ENCODE measurements at places on chromosomes 7 and 10.

- DNase-seq, result no peak
Measured at GRCh38 chr10:77131214-77131613, 506.4 kb downstream of the KCNMA1 start.

DNA sequence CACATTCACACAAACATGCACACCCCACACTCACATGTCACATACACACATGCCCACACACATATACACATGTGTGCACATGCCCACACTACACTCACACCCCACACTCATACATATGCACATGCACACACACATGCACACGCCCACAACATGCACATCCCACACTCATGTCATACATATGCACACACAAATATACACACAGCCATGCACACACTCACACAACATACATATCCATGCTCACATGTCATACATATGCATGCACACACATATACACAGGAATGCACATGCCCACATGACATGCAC lies 219.8 kb downstream of the DNAJB6 start:
- DNase-seq, result no peak

DNA sequence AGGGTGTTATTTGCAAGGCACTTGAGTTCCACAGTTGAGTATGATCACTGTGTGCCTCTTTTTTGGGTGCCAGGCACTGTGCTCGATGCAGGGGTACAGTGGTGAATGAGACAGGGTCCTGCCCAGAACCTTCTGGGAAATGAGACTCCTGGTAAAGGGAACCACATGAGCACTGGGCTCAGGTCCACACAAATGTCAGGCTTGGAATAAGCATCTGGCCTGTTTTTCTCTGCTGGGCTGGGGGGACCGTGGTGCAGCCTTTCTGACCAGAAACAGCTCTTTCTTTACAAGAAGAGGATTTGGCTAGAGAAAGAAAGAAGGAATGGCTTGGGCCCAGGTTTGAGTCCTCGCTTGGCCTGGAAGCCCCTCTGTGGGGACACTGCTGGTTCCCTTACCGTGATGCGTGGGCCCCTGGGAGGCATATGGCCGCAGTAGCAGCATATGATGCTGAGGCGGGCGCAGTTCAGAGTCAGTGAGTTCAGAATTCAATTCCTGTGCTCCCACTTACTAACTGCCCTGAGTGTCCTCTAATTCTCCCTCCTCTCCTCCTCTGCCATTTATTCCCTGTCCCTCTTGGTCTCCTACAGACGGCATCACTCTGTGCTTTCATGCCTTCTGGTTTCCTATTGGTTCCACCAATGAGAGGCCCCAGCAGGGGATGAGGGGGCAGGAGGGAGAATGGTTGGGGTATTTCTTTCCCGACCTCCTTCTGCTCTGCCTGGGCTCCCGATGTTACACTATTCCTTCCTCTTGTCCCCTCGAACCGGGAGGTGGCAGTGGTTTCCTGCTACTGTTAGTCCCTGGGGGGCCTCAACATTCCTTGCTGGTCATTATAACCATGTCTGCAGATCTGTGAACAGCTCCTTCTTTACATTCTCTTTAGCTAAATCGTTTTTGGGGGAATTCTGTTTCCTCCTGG lies 9.6 kb upstream of the KCP start:
- no peak for DNase-seq

DNA sequence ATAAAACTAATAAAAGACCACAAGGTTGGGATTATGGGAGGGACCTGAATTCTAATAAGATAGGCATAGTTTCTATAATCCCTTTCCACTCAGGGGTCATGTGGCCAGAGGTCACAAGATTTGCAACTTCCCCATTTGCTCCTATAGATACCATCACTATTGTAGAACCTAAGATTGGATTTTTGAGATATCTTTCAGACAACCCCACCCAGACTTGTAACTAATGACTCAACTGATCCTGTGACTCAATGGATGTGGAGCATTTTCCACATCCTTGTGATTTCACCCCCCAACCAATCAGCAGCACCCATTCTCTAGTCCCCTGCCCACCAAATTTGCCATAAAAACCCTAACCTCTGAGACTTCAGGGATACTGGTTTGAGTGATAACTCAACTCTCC lies 51.9 kb upstream of the PIK3AP1 start:
- DNase-seq, result no peak

DNA sequence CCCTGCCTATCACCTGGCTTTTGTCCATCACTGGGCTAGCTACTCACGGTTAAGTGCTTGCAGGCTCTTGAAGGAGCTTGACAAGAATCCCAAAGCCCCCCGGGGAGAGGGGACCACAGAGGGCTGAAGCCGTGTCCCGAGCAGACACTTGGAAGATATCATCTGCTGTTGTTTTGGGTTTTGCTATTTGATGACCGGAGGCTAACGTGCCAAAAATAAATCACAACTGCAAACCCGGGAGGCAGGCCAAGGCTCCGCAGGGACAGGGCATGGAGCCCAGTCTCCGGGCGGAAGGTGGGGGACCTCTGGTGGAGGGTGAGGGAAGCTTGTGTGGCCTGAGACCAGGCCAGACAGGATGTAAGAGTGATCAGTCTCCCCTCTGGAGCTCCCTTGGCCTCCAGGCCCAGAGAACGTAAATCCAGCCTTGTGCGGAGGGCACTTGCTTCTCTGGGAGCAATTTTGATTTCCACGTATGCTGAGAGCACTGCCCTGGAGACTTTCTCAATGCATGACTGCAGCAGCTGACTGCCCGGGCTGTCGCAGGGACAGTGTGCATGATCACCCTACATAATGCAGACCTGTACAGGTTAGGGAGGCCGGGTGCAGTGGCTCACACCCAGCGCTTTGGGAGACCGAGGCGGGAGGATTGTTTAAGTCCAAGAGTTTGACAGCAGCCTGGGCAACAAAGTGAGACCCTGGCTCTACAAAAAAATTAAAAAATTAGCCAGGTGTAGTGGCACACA lies at the start of gene PHKG1:
Gene PHKG1, minus strand, starts transcription at position 164 of the 743 bp plus-strand sequence. CDS start 4,011 bp downstream, outside the sequence.
- DNase-seq, result peak; percentile 85

DNA sequence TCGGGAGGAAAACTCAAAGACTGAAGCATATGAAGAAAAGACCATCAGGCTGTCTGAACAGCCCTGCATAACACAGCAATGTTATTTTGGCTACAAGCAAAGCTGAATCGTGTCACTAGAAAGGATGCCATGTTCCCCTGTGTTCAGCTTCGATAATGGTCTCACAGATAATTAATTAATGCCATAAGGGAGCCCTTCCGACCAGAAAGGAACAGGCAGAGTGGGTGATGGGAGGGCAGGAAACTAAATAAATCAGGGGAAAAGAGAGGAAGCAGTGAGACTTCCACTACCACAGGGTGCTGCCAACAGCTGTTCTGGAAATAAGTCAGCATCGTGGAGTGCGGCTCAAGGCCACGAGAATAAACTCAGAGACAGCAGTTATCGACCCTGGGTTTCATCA lies 3.2 kb downstream of the PTPRN2 start:
- DNase-seq, result no peak

GRCh38 chr7:143305423-143306070 lies 10.4 kb upstream of the CLCN1 start:
- DNase-seq, result peak; percentile 83

GRCh38 chr10:21934307-21934706 lies 69.2 kb downstream of the DNAJC1 start:
- no peak for DNase-seq

DNA sequence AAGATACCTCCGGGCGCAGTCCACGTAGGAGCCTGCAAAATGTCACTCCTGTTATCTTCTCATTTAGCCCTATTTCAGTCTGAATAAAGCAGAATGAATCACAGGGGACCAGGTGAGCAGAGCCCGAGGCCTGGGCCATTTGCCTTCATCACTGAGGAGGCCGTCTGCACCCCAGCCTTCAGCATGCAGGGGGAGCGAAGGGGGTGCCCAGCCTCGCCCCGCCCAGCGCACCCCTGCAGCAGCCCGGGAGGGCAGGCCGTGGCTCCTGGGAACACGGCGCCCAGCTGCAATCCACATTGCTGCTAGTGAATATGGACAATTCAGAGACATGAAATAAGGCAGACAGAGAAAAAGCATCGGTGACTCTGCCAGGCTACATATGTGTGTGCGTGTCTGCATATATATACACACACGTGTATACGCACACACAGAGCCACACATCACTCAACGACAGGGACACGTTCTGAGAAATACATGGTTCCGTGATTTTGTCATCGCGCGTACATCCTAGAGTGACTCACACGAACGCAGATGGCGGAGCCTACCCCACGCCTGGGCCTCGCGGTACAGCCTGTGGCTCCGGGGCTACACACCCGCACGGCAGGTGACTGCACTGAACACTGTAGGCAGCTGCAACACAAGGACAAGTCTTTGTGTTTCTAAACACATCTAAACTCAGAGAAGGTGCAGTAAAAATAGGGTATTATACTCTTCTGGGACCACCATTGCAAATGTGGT lies 15.2 kb upstream of the ELFN1 start:
- DNase-seq, result no peak

GRCh38 chr10:97025613-97026242 lies 160.0 kb downstream of the SLIT1 start:
- DNase-seq, result peak; percentile 28

- DNase-seq, result no peak
Measured at GRCh38 chr7:107103369-107103768, 58.9 kb downstream of the PRKAR2B start.

- DNase-seq, result no peak
Measured at GRCh38 chr10:34612446-34612845, 202.7 kb downstream of the PARD3 start.

DNA sequence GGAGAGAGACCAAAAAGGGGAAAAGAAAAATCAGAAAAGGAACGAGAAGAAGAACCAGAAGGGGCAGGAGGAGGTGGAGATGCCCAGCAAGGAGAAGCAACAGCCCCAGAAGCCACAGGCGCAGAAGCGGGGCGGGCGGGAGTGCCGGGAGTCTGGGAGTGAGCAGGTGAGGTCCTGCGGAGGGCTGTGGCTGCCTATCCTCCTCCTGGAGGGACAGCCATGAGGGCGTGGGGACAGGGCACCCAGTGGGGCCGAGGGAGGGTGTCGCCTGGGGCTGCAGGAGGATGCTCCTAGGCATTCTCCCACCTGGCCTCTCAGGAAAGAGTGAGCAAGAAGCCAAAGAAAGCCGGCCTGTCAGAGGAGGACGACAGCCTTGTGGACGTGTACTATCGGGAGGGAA lies 11.8 kb downstream of the CALHM2 start:
- no peak for DNase-seq

DNA sequence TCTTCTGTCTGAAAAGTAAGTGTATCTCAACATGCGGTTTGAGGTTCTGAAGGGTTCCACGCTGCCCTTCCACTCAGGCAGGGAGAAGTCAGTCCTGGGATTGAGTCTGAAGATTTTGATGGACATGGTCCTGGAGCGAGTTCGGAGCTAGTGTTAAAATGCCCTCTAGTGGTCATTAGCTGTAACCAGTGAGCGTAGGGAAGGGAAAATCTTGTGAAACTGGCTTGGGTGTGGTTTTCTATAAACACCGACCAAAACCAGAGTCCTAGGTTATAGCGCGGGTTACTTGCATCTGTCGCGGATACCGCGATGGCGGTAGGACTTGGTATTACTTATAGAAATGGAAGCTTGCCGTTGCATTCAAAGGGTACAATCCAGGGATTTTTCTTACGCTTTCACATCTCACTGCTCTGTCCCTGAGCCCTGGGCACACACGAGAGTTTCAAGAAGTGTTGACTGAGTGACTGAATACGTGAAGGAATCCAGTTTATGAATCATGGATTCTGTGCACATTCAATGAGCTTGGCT lies 348.2 kb upstream of the C7orf33 start:
- DNase-seq, result no peak

- DNase-seq, result no peak
Measured at GRCh38 chr10:63145782-63146181, 12.7 kb downstream of the NRBF2 start.

GRCh38 chr7:818031-818699 lies 14.1 kb upstream of the SUN1 start:
- no peak for DNase-seq

GRCh38 chr7:129494041-129494440 lies 8.3 kb upstream of the SMKR1 start:
- DNase-seq, result no peak

- DNase-seq, result no peak
Measured at GRCh38 chr10:110852255-110852896, 19.4 kb upstream of the PDCD4 start.

GRCh38 chr7:42893346-42894240 lies 18.3 kb downstream of the C7orf25 start:
- DNase-seq, result no peak

DNA sequence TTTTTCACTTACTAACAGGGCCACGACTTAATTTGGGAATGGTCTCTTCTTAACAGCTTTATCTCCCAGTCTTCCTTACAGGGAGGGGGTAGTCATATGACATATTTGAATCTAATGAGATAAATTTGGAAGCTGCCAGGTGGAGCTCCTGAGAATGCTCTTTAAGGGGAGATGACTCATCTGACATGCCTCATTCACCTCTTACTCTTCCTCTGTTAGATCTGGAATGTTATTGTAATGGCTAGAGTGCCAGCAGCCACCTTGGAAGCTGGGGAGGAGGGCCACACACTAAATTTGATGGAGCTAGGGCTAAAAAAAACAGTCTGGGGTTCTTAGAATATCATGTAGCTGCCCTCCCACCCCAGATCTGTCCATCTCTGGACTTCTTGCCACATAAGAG lies 22.7 kb downstream of the HECW1 start:
- no peak for DNase-seq

DNA sequence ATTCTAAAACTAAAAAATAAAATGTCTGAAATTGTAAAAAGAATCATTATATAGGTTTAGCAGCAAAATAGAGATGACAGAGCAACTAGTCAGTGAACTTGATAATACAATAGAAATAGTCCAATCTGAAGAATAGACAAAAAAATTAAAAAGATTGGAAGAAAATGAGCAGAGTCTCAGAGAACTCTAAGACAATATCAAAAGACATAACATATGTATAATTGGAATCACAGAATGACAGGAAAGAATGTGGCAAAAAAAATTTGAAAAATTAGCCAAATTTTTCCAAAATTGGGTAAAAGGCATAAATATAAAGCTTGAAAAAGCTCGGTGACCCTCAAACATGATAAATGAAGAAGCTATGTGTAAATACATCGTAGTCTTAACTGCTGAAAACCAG lies 38.0 kb upstream of the CASD1 start:
- DNase-seq, result no peak

All from dorsolateral prefrontal cortex (tissue), 122 donors.